ENCODE measurements at places on chromosomes 12 and 14. TPM values are rescaled to one million over a fixed set of nuclear protein-coding genes. Genes with fewer than 3 reads are reported as not detected.

The PPHLN1 gene
- 57.1 TPM for total RNA-seq

The CCDC175 gene
- total RNA-seq, result not detected

The NKX2-1 gene
- total RNA-seq, result 0.06 TPM

The RNASE7 gene
- not detected for total RNA-seq

The BATF gene
- total RNA-seq, result not detected

The NXPH4 gene
- 3.8 TPM for total RNA-seq

The FRS2 gene
- 10.3 TPM for total RNA-seq

Measured in A549 treated with CpdA at 1 μM for 4 hours (cell line).